ENCODE measurements at places on chromosomes 3 and 15.

DNA sequence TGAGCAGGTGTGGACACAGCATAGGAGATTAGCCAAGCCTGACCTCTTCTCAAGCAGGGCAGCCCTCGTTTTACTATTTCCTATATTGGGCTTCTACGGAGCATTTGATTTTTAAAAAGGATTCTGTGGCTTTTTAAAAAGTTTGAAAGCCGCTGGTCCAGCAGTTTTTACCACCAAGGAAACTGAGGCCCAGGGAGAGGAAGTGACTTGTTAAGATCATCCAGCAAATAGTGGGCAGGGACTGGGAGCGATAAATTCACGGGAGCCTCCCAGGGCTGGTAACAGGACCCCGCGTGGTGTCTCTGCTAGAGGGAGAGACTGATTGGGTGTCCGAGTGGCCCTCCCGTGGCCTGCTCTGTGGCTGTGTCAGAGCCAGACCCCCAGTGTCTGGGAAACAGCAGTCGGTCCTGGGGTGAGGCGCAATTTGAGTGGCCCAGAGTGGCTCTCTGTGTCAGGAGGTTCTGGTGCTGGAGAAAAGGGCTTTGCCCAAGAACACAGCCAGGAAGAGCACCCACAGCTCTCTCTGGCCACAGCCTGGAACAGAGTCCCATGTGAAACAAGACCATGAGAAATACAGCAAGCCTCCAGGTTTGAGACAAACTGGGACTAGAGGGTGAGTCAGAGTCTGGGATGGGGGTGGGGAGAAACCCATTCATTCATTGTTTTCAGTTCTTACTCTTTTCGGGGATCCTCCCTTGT lies 4.2 kb downstream of the FURIN start:
- peak; percentile 33 for DNase-seq

- DNase-seq, result no peak
Measured at GRCh38 chr3:154598166-154598565, 168.2 kb upstream of the GPR149 start.

DNA sequence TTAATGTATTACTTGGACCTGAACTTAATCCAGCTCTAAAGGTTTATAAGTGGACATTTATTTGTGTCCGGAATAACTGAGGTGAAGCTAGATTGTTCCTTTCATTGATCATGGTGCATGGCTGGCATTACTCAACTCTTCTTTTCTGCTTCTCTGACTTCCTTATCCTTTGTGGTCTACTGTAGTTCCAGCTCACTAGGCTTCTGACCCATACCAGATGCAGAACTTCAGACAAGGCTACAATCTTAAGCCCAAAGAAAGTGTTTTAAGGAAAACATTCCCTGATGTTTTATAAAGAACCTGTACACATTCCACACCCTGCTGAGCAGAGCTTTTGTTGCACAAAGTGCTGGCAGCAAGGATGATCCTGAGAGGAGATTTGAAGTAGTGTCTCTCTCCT lies 250.8 kb upstream of the TGFBR2 start:
- no peak for DNase-seq

DNA sequence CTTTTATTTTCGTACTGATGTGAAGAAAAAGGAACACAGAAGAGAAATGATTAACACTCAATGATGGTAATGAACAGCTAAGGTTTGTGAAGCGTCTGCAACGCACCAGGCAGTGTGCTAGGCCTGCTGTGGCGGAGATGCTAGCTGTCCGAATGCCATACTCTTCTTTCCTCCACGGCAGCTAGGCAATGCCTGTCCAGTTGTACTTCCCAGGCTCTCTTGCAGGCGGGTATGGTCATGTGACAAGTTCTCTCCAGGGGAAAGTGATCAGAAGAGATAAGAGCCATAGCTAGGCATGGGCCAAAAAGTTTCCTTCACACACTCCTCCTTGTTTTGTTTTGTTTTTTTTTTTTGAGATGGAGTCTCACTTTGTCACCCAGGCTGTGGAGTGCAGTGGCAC lies 6.7 kb downstream of the TADA3 start:
- no peak for DNase-seq

GRCh38 chr3:156587760-156588069 lies 32.8 kb upstream of the SSR3 start:
- DNase-seq, result no peak

GRCh38 chr15:60536314-60536713 lies 57.4 kb upstream of the ICE2 start:
- no peak for DNase-seq

DNA sequence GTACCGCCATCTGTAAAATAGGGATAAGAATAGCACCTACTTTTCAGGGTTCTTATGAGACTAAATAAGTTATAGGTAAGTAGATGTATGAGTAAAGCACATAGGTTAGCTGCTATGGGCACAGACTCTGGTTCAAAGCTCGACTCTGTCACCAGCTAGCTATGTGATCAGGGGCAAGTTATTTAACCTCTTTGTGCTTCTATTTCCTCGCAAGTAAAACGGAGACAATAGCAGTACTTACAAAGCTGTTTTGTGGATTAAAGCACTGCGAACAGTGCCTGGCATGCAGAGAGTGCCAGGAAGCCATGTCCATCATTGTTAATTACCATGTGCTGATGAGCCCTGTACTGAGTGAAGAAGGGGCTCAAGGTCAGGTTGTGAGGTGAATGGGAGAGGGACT lies 1.9 kb downstream of the LAMP3 start:
- DNase-seq, result no peak

DNA sequence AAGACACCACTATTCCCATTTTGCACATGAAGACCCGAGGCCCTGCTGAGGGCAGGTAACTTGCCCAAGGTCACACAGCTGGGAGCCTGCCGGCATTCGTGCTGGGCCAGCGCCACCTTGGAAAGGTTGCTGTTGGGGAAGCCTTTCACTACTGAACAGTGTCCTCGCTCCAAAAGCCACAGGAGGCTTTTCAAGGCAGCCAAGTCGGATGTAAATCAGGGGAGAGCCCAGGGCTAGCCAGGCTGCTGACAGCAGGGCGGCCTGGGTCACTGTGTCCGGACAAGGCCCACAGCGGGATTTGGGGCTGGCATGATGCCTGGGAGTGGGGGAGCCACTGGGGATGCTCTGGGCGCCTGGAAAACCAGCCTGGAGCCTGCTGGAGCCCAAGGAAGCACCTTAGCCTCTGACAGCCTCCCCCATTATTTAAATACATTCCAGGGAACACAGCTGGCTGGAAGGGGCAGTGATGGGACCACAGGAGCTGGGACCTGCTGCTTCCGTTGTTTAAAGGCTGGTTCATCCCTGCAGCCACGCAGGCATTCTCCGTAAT lies 10.5 kb downstream of the SLC6A6 start:
- DNase-seq, result no peak

DNA sequence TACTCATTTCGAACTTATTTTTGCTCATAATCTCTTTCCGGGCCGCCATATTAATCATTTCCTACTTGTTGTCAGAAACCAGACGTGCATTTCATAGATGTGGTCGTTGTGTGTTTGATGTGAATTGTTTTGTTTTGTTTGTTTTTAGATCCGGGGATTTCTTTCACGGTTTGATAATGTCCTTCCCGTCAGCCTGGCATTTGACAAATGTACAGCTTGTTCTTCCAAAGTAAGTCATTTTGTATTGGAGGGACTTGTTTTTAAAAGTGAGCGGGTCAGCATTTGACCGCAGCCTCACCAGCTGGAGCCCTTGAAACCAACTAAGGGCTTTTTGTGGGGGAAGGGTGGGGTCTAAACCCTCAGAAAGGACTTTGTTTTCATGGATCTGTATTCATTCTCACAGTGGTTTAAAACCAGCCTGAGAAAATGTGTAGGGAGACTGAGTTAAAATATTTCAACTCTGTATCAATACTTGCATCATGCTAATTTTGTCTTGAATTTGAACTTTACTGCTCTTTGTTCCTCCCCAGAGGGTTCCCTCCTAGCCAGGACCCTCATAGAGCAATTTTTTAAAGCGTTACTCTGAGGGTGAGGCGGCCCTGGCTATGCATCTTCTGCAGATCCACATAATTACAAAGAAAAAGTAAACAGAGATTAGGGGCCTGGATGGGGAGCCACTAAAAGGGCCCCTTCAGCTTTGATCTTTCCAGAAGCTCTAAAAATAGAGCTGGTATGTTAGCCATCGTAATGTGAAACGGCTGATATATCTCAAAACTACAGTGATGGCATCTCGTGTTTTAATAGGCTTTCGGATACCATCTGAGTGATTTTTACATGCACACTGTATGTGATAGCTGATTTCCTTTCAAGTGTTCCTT lies 107.9 kb downstream of the ATG7 start:
- no peak for DNase-seq

GRCh38 chr15:68042156-68042854 lies 11.8 kb upstream of the PIAS1 start:
- no peak for DNase-seq

GRCh38 chr3:129950318-129951046 lies 24.0 kb upstream of the TRH start:
- no peak for DNase-seq

DNA sequence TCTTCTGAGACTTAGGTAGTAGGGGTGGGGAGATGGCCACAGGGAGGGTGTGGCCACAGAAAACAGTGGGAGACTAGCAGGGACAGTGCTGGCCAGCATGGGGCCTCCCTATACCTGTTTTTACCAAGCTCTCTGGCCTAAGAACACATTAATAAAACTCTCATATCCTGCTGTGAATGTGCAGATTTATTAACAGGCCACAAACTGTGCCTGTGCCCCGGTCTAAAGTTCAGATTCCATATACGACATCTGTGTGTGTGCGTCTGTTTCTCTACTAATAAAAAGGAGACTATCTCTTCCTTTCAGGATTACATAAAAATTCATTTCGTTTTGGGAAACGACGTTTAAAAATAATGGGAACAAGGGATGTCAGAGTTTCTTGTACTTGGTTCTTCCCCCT lies 92.8 kb upstream of the ADAMTS17 start:
- DNase-seq, result no peak

GRCh38 chr3:189903562-189904250 lies 217.0 kb downstream of the P3H2 start:
- DNase-seq, result no peak

DNA sequence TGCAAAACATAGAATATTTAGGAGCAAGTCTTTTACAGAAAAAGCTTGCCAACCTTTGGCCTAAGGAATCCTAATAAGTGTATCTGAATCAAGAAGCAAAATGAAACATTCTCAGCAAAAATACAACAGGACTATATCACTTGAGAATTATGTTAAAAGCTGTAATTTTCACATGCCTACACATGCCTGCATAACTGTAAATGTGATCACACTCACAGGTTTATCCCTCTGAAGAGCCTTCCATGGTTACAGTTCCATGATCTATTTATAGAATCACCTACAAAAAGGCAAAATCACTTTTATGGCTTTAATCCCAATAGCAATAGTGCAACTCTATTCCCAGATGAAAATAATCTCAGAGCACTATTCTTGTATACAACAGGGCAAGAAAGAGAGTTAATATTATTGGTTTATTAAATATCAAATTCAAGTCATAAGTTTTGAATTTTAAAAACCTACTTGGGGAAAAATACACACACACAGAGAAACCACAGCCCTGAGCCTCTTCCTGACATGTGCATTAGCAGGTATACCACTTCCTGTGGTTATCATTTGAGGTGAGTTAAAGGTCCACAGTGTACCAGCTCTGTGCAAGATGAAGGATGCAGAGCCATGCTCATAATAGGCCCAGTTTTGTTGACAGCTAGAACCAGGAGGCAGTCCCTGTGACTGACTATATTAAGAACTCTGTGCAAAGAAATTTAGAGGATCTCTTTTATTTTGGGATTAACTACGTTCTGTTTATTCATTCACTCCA lies 252.5 kb upstream of the TGFBR2 start:
- peak; percentile 71 for DNase-seq

DNA sequence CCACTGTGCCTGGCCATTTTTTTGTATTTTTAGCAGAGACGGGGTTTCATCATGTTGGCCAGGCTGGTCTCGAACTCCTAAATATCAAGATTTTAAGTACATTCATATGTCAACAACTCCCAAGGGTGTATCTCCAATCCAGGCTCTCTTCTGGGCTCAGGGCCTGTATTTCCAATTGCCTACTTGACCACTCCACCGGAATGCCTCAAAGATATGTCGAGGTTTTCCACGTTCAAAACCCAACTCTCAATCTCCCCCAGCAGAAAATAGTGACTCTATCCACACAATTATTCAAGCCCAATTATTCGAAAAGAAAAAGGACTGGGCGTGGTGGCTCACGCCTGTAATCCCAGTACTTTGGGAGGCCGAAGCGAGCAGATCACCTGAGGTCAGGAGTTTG lies 1.9 kb upstream of the KNSTRN start:
- no peak for DNase-seq

DNA sequence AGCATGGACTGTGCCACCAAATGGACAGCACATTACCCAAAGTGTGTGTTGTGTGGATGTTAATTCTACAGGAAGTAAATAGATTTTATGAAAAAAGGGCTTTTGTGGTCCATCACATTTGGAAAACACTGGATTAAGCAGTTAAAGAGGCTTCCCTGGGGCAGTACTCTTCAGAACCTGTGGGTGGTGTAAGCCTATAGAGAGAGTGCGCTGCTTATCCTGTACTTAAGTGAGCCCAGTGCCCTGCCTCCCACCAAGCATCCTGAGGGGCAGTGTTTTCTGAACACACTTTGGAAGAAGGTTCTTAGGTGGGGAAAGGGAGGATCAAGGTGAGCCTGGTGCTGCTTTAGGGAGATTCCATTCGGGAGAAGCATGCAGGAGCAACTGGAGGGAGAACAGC lies 10.9 kb downstream of the TTLL3 start:
- DNase-seq, result no peak

DNA sequence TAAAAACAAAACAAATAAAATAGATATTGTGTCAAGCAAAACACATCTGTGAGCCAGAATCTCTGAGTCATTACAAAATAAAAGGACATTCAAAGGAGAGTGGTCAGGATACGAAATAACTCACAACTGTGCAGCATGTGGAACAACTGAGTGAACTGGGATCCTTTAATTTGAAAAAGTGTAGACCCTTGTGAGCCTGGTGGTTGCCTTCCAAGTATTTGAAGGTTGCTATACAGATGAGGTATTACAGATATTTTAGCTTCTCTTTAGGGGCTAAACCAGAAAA lies 26.7 kb downstream of the KCNMB2 start:
- no peak for DNase-seq

GRCh38 chr15:68808770-68809169 lies 11.9 kb downstream of the ANP32A start:
- no peak for DNase-seq

DNA sequence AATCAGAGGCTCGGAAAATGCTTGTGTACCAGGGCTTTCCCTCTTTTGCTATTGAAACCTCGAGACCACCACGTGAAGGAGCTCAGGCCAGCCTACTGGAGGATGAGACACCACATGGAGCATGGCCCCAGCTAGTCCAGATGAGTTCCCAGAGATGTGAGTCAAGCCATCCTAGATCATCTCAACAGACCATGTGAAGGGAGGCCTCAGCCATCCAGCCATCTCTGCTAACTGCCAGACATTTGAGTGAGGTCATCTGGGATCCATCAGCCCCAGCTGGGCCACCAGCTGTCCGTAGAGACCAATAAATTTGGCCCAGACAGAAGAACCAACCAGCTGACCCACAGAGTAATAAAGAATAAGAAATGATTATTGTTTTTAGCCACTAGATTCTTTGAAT lies 62.8 kb upstream of the PROK2 start:
- DNase-seq, result no peak

DNA sequence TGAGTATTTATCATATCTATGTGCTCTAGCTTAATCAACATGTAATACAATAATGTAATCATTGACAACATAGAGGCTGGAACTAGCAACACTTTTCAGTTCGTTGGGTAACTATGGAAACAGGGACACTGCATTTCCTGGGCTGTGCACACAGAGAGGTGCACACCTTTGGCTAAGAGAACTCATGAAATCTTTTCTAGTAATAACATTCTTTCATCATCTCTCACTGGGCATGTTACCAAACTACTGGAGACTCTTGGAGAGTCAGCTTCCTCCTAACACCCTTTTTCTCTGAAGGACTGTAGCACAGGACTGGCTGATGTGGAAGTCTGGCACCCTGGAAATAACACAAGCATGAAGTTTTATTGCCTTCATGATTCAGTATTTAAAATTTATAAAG lies 135.6 kb downstream of the KCNMB2 start:
- DNase-seq, result no peak

Data from CD4-positive, alpha-beta T cell treated with Interleukin-15 for 4 hours (primary cell).